ENCODE measurements at places on chromosomes 12 and 14.

DNA sequence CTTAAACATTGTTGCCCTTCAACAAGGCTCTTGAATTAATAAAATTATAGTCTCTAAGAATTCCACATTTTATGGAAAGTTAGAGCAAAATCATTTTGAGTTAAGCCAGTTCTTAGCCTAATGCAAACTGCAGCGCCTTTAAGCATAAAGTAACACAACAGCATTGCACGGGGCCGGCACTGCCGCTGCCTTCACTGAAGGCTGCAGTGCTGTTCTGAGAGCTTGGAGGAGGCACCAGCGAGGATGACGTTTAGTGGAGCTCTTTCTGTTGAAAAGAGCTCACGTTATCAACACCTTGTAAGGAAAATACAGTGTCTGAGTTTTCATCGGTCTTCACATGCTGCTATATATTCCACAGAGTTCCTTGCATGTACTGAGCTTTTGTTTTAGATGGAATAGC is 38.3 kb upstream of the DYNC1H1 start:
- peak; percentile 57 for DNase-seq

DNA sequence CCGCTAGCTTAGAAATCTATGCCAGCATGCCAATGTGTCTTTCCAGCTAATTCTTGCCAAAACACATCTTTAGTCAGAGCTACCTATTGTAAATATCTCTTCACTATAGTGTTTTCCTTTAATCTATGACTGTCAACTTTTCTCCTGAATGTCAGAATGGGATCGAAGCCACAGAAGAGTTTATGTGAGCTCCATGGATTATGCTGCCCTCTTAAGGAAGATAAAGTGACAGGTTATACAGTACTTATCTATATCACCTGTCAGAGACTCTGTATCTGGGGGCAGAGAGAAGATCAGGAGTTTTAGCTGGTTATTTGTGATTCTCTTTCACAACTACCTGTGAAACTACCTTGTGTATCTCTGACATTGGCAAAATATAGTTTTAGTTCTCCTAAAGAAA is 204.3 kb upstream of the SEL1L start:
- no peak for DNase-seq

DNA sequence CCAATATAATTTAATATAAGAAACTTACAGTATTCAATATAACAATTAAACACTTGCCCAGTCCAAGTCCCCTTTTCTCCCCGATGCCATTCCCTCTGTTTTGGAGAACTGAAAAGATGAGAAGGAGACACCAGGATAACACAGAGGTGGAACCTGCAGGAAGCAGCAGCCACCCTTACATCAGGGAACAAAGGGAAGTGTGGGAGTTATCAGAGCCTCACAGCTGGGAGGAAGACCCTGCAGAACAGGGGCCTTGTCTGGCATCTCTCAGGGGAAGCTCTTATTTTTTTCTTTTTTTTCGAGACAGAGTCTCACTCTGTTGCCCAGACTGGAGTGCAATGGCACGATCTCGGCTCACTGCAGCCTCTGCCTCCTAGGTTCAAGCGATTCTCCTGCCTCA is 52.6 kb downstream of the CALM1 start:
- no peak for DNase-seq

DNA sequence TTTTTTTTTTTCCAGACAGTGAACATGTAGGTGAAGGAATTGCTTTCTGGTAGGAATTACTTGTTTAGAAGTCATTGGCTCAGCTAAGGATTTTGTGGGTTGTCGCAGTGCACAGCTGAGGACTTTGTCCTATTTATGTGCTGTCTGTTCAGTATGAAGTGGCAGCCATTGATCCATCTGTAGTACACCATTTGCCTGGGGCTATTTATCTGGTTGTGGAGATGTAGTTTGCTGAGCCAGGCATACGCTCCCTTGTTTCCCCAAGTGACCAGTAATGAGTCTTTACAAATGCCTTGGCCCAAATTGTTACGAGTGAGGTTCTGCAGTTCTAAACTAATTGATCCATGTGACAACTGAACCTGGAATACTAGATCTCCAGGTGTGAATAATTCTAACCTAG is 140.1 kb downstream of the NRXN3 start:
- no peak for DNase-seq

GRCh38 chr12:68364328-68364727 is 32.2 kb upstream of the MDM1 start:
- DNase-seq: no peak

DNA sequence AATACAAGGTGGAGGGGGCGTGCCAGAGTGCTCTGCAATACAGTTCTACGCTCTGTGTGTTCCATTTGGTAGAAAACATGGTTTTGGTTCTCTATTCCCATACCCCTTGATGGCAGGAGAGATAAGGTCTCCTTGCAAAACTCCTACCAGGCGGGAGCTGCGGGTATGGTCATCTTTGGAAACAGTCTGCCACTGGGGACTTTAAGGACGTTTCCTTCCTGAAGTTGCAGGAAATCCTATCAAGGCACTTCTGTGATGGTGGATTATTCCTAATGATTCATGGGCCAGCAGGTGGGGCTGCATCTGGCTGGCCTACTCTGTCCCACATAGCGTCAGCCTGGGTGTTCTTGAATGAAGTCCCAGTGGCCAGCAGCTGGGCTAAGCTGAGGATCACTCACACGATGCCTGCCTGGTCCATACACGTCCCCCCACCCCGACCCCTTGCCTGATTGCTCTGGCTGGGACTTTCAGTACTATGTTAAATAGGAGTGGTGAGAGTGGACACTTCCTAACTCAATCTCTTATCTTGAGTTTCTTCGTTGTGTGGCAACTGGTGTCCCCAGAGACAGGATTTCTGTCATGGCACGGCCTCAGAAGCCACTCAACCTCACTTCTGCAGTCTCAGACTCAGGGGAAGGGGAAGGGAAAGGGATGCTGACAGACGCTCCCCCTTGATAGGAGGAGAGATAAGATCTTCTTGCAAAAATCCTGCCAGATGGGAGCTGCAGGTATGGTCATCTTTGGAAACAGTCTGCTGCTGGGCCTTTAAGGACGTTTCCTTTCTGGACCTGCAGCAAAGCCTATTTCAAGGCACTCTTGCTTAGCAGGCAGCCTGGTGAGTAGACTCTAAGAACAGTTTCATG is 61.0 kb upstream of the FKBP4 start:
- no peak for DNase-seq

GRCh38 chr12:98151105-98151590 is 364.2 kb upstream of the TMPO start:
- no peak for DNase-seq

GRCh38 chr12:111321317-111321716 is 47.6 kb downstream of the PHETA1 start:
- no peak for DNase-seq

DNA sequence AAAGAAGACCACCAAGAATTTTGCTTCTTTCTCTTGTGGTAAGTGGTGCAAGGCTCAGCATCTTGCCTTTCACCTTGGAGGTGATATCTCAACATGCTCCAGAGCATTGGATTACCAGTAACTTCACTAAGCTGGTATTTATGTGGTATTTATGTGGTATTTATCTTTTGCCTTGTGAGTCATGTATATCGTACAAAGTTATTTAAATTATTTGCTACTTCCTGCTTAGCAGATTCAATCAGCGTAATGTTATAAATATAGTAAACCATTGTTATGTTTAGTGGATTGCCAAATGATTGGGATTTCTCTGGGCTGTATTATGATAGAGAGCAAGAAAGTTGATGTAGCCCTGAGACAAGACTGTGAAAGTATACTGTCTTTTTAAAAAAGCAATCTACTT is 366.4 kb downstream of the IPO8 start:
- DNase-seq: no peak

GRCh38 chr12:98345308-98345876 is 170.0 kb upstream of the TMPO start:
- no peak for DNase-seq

GRCh38 chr14:72709916-72710611 is 183.8 kb downstream of the DPF3 start:
- DNase-seq: no peak

DNA sequence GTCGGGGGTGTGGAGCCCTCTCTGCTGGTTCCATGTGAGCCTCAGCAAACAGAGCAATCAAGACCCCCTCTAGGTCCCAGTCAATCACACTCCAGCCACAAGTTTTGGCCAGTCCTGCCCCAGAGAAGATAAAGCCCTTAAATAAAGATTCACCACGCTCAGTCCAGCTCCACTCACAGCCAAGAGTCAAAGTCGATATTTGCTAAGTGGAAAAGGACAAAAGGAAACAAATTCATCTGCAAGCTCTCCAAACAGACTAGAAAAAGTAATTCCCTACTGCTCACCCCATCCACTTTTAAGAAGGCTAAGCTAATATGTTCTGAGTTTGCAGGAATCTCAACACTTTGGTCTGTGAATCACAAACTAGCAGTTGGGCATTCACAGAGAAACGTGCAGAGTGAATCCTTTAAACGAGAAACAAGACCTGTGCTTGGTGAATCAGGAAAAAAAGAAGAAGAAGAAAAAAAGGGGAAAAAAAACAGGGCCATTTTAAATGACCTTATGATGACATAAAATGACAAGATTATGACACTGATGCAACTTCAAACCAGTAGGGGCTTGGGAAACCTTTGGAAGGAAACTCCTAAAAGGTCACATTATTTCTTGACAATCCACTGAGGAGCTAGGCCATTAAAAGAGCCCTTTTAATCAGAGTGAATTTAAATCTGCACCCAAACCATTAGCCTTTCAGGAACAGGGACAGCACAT is 41.8 kb upstream of the FOXN3 start:
- no peak for DNase-seq

DNA sequence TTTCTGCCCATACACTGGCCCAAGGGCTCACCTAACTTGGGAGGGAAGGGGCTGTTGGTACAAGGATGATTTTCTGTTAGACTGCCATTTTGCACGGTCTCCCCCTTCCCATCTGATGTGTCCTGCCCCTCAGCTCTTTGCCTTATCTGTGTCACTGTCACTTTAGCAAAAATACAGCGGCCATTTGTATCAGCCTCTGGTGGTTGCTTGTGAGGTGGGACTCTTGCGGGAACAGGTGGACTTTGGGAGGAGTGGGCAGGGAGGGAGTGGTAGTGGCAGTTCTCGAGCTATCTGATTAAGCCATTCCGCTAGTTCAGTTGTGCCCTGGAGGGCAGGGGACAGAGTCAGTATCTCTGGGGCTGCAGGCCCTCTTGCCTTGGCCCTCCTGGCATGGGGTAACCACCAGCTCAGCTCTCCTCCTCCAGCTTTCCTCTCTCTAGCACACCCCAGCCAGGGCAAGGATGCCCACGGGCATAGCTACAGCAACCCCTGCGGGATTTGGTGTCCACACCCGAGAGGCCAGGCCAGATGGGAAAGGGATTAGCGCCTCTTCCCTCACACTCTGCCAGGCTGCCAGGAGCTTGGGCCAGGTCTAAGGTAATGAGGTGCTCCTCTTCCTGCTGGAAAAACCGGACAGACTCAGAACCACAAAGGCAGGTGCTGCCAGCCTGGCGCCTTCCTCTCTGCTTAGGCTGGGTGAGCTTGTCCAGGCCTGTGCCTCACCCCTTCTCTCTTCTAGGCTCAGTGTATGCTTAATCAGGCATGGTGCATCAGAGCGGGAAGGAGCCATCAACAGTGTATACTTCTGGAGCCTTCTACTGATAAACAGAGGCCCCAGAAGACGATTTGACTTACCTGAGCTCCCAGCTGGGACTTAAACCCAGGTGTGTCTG is 8.7 kb downstream of the SLC48A1 start:
- no peak for DNase-seq

DNA sequence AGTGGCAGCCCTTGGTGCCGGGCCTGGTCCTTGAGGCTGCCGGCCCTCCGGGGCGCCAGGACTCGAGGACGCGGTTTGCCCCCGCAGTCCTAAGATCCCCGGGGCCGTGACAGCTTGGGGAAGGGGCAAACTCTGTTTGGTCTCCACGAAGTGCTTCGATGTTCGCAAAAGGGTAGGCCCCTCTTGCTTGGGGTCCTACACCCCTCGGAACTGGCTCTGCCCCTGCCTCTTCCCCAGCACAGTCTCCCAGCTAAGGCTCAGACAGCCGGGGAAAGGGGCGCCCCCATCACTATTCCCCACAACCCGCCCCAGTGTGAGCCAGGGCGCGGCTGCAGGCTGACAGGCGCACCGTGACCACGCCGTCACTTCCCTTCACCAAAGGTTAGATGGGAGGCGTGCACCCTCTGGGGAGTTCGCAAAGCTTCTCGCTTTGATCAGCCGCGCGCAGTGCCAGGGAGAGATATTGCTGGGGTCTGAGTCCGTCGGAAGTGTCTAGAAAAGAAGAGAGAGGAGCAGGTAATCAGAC is 7.2 kb upstream of the OTX2 start:
- no peak for DNase-seq

DNA sequence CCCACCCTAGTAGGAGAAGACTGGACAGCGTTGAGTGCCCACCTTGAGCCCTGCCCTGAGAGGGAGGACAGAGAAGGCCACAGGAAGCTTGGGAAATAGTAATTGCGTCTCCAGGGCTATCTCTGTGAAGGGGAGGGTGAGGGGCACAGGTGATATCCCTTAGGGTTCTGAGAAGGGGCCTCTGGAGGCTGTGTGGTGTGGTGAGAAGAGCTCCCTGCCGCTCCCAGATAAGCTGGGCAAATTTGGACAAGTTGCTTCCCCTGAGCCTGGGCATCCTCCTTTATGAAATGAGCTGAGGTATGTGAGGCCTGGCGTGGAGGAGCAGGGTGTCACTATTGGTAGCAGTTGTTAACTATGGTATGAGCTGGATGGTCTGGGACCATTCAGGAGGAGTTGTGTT is 23.5 kb upstream of the LRP1-AS start:
- DNase-seq: no peak

DNA sequence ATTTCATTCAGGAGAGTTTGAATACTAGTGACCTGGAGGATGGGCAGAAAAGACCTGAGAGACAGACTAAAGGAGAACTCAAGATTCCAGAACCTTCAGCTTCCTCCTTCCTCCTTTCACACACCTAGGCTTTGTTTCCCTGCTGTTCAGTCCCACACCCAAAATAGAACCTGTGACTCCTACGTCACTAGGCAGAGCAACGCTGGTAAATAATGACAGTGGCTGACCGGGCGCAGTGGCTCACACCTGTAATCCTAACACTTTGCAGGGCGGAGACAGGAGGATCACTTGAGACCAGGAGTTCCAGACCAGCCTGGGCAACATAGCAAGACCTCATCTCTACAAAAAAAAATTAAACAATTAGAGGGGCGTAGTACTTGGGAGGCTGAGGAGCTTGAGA is 166.4 kb upstream of the FKBP4 start:
- DNase-seq: no peak
